NCI-H1694 (cell line): ENCODE measurements at places on chromosomes 2 and 18.

- no peak for DNase-seq
These were observed 12.0 kb upstream of the ZNF396 start for GRCh38 chr18:35389095-35389618.

DNA sequence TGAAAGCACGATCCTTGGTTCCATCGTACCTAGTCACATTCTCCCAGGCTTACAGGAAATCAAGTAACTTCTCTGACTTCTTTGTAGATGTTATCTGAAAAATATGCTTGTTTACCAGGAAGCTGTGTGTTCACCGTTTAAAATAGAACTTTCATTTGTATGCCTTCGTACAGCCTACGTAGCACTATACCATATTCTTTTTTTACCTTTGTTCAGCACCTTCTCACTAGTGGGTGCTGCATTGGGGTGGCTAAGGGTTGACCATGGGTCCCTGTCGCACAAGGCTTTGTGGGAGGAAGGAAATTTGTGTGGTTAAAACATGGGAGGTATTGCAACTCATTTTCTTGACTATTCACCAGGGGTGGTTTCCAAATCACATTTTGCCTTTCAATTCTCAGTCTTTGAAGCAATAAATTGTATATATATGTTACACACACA is 16.6 kb downstream of the MALT1 start:
- no peak for DNase-seq

DNA sequence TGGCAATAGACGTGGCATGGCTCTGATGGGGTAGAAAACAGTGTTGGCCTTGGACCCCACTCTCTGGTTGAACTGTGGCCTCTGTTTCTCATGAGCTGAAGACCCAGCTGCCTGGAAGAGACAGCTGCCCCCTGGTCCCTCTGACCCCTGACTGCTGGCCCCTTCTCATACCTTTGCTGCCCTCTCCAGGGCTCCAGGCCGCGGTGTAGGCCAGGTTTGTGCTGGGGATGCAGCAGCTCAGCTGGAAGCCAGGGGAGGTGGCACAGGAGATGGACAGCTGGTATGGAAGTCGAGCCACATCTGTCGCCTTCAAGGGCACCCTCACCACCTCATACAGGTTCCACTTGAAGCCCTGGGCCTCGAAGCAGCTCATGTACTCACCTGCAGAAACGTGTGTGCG is 31.7 kb upstream of the SELENOI start:
- no peak for DNase-seq

- no peak for DNase-seq
These were observed 12.4 kb downstream of the EHD3 start for GRCh38 chr2:31246184-31246852.

DNA sequence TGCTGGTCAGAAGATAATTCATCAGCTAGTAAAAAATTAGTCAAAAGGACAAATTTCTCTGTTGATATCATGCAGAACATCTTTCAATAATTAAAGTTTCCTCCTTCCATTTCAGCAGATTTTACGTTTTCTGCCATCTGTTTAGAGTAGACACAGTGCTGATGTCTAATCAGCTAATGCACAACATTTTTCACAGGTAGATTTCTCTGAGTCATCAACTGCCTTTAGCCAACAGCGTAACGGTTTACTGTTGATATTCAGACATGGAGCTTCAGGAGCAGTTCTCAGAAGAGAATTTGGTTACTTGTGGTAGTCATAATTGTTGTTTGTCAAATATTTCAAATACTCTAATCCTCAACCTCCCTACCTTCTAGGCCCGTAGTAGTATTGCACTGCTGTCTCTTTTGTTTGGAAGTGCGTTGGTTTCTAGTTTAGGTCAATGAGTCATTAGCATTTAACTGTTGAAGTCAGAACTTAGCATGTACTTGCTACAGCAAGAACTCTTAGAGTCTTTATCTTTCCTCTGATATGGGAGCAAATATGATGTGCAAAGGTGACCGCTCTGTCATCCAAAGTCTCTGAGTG is 86.8 kb upstream of the TFPI start:
- DNase-seq: no peak

DNA sequence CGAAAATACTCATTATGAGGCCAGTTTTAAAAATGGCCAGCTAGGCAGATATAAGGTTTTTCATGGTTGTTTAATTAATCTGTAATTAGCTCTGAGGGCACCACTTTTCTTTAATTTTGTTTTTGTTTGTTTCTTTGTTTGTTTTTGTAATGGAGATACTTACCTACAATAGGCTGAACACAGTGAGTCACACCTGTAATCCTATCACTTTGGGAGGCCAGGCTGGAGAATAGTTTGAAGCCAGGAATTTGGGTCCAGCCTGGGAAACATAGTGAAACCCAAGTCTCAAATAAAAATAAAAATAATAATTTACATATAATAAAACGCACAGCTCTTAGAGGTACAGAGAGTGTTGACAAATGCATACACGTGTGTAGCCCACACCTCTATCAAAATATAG is 56.8 kb upstream of the MSH2 start:
- no peak for DNase-seq
